8988T (cell line): ENCODE measurements at places on chromosomes 6 and 20.
A peak's percentile ranks its signal among the peaks of the same experiment; 100 is the strongest.

- no peak for DNase-seq
Observed at GRCh38 chr20:38143646-38144554, 21.2 kb downstream of the TGM2 start.

- no peak for DNase-seq
Observed at GRCh38 chr6:167543602-167544497, 219.0 kb downstream of the TTLL2 start.

GRCh38 chr6:161057103-161058091 is 65.8 kb downstream of the MAP3K4 start:
- no peak for DNase-seq

GRCh38 chr20:3908667-3909066 is 19.5 kb downstream of the PANK2 start:
- no peak for DNase-seq

DNA sequence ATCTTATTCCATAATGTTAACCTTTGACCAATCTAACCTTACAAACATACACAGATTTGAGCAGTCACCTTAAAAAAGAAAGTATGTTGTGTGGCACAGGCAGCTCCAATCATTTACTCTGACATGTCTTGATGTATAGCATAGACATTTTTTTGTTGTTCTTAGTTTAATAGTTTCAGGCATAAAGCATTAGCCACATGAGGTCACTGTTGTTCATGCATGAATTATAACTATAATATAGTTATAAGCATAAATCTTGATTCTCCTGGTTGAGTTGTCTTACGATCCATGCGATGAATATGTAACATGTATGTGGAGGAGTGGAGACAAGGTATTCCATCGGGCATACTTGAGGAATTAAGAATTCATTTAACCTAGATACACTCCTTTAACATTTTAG is 26.1 kb upstream of the NKAIN2 start:
- DNase-seq, result no peak

DNA sequence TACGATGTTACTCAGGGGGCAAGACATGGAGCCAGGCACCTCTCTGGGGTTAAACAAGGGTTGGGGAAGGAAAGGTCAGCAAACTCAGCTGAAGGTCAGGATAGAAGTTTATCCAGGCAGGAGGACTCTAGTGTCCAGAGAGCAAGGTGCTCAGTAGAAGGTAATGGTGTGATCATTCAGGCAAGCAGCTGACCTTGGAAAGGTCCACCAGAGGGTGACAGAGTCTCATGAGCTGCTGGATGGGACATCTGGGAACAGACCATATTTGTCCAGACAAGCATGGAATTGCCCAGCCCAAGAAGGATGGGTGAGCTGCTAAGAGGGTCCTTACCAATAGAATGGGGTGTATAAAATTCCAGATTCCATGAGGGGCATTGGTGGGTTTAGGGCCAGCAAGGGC is 89.5 kb downstream of the MAP3K7 start:
- no peak for DNase-seq

GRCh38 chr6:144816936-144817335 is 531.8 kb downstream of the UTRN start:
- DNase-seq, result no peak

DNA sequence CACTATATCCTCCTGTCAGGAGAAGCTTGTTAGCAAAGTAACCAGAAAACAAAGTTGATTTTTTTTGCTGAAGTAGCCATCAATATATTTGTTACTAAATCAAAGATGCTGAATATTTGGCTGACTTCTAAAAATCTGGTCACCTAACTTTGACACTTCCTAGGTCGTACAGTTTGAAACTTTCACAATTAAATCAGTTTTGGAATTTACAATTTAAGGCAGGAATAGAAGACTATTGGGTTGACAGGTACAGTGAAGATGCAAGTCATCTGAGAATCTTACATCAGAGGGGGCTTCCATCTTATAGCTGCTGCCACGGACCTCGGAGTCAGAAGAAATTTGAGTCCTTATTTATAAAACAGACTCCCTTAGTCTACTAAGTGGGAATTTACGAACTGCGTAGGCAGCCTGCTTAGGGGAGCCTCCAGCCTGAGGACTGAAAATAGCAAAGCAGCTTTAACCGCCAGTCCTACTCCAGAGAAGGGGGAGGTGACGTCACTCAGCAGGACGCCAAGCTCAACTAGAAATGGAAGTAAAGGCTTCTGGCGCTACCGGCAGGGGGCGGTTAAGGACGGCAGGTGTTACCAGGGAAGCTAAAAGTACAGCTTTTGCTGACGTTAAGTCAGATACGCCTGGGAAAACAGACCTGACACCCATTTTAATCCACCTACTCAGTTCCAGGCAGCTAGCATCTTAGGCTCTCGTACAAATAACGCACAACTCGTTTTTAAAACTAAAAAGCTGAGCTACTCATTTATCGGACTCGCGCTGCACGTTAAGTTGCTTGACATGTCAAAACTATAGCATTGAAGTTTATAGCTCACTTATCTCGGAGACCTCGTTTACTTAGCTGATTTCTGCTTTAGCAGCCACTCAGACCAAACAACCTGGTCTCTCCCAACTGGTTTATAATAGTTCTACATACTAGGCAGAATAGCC is 61.1 kb upstream of the HFE start:
- no peak for DNase-seq

DNA sequence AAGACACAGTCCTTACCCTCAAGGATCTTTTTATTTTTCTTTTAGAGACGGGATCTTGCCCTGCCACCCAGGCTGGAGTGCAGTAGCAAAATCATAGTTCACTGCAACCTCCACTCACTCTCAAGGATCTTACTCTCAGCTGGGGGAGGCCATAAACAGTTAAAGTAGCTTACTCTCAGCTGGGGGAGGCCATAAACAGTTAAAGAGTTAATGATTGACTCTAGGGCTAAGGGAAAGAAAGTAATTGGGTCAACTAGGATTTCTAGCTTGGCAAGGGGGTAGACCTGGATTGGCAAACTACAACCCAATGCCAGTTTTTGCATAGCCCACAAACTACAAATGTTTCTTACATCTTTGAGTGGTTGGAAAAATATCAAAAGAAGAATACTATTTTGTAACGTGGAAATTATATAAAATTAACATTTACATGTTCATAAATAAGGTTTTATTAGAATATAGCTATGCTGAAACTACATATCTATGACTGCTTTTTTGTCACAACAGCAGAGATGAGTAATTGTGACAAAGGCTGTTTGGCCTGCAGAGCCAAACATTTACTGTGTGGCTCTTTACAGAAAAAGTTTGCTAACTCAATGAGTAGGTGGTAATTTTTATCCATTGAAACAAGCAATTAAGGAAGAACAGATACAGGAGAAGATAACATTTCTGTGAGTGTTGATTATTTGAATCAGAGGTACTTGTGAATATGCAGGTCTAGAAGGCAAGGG is 46.4 kb downstream of the PTPRA start:
- DNase-seq, result no peak

DNA sequence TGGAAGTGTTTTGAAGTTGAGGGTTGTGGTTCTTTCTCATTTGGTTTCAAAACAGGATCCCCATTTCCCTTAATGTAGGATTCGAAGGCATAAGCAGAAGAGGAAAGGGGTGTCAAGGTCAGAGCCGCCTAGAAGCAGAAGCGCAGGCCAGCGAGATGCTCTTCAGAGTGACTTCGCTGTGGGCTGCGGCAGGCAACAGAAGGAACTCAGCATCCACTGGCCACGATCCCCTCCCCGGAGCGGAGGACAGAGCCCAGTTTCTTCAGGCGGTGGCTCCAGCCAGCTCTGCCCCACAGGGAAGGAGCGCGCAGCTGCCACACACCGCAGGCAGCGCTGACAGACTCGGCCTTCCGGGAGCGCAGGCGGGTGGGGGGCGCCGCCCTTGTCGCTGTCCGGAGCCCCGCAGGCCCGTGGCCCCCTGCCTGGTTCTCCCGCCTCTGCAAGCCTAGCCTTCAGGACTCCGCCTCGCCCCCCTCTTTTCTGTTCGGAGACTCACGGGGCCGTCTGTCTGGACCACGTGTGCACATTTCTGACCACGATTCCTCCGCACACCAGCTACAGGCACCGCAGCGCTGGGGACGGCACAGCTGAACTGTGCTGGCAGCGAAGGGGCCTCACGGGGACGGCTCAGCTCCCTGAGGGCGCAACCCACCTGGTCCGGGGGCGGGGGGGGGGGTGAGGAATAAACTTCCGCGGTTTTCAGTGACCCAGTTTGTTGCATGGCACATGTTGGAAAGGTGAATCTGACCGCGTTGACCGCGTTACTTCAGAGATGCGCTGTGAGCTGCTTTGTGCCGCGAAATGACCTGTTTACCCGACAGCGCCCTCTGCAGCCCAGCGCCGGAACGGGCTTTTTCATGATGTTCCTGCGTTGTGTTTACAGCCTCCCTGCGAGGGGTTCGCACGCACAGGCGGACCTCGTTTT is 26.1 kb downstream of the TTLL2 start:
- DNase-seq, result peak; percentile 37

- DNase-seq, result no peak
Observed at GRCh38 chr20:43140726-43141125, 49.0 kb downstream of the PTPRT start.

DNA sequence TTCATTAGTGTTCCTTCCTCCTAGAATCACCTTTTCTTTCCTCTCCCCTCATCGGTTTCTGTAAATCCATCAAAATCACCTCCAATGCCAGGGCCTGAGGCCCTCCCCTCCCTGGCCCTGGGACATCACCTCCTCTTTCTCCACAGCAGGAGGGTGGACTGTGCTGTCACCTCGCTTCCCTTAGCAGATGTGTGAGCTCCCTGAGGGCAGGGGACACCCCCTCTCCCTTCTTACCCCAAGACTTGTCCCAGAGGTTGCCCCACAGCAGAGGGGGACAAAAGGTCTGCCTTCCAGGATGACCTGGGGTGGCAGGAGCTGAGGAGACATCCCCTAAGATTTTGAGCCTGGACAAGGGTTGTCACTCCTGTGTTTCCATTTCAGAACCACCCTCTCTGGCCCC is 5.9 kb downstream of the ULBP1 start:
- DNase-seq, result no peak

- DNase-seq, result no peak
Observed at GRCh38 chr6:159606786-159607185, 86.3 kb downstream of the SOD2 start.

DNA sequence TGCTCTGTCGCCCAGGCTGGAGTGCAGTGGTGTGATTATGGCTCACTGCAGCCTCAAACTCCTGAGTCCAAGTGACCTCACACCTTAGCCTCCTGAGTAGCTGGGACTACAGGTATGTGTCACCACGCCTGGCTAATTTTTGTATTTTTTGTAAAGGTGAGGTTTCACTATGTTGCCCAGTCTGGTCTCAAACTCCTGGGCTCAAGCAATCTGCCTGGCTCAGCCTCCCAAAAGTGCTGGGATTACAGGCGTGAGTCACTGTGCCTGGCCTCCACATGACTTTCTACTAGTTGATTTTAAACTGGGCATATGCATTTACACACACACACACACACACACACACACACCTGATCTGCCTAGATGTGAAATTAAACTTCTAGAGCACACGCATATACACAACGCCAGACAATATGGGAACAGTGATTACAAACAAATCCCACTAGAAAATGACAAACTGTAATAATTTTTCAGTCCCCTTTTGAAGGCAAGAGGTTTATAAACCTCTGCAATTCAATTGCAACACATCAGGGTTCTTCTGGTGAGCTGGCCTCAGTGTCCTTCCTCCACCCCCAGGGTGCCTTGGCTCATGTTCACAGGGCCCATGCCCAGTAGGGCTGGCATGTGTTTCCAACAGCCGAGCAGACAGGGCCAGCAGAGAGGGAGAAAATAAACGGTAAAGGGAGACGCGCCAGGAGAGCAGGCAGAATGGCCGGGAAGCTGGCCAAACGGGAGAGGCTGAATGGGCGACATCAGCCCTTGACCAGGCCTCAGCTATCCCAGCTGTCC is 31.2 kb downstream of the PARD6B start:
- DNase-seq, result no peak

- peak; percentile 78 for DNase-seq
Observed at GRCh38 chr20:58870293-58871014, 17.9 kb downstream of the GNAS start.

DNA sequence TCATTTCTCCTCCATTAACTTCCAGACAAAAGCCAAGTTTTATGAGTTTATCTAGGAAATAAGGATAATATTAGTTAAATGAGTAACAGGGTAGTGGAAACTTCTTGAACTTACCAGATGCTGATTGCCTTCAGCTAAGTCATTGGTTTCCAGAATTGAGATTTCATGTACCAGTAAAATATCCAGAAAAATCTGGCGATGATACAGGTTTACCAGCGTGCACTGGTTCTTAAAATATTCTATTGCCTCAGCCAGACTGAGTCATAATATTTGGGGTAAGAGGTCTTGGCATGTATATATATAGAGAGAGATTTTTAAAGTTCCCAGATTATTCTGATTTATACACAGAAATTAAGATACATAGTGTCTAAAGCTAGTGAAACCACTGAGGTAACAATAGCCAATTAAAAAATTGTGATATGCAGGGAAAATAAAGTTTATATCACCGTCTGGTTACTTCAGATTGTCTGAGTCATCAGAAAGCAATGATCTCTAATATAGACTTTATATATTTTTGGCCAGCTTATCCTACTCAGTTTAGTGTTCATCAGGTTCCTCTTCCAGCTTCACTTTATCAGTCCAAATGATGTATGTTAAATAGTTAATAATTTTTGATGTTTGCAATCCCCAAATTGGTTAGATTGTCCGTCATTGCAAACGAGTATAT is 39.5 kb upstream of the SDHAF4 start:
- no peak for DNase-seq

DNA sequence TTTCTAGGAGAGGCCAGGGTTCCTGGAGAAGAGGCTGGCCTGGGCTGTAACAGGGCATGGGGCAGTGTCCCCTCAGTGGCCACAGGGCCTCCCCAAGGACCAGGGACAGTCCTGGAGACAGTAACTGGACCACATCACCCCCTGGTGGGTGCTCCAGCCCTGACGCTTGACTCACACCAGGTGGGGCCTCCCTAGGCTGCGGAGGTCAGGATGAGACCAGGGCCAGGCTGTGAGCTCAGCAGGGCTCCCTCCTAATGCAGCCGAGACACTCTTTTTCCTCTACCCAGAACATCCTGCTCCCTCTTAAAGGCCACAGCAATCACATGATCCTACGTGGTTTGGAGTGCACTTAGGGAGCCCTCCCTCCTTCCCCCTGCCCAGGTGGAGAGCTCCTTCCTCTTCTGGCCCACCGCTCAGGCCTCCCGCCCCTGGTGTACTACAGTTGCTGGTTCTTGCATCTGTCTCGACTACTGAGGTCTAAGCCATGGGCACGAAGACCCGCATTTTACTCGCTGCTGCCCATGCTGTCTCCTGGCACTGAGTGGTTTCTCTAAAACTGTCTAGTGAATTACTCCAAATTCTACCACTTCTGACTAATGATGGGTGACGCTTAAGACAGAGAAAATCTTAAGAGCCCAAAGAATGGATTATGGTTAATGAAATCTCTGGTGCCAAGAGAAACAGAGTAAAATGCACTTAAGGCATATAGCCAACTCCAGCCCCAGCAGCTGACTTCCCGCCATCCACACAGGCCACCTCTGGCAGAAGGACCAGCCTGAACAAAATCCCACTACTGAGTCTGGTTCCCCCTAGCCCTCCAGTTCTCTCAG is 166.1 kb upstream of the CST7 start:
- DNase-seq, result no peak

DNA sequence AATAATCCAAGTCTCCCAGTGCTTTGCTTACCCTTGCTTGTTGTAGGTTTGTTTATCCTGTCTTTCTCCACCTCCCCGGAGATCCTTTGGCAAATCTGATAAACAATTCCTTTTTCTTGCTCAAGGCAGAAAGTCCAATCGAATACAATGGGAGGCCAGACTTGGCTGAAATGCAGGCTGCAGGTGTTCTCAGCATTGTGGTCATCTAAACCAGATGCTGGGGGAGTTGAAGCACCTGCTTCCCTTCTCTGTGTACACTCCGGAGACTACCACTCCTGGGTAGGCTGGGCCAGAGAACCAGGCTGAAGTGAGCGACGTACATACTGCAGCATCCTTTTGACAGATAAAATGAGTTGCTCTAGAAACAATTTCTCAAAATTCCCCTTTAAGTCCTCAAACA is 82.6 kb upstream of the PREP start:
- no peak for DNase-seq
